ENCODE measurements at places on chromosomes 13 and 19. TPM values are rescaled to one million over a fixed set of nuclear protein-coding genes. Genes with fewer than 3 reads are reported as not detected.

Gene VWA8
- 18.7 TPM for total RNA-seq

- H3K27ac ChIP-seq: no peak overlapping the region
- H3K36me3 ChIP-seq: no peaks in the 10 kb centered on the region
- H3K4me1 ChIP-seq: no peaks in the 10 kb centered on the region
- H3K4me3 ChIP-seq: no peak overlapping the region
- no peaks in the 10 kb centered on the region for H3K27me3 ChIP-seq
- DNase-seq: no peak
Measured at GRCh38 chr13:79913141-79913827, 427.6 kb downstream of the SPRY2 start.

Gene C1QTNF9
- not detected for total RNA-seq

Gene MEIS3
- total RNA-seq: 0.47 TPM

GRCh38 chr13:86066611-86067365, 267.6 kb upstream of the SLITRK6 start:
- H3K4me3 ChIP-seq: no peak overlapping the region
- no peak for DNase-seq
- H3K36me3 ChIP-seq: no peaks in the 10 kb centered on the region
- H3K27ac ChIP-seq: no peak overlapping the region
- no peaks in the 10 kb centered on the region for H3K4me1 ChIP-seq

Gene TUBB4A
- 0.53 TPM for total RNA-seq

DNA sequence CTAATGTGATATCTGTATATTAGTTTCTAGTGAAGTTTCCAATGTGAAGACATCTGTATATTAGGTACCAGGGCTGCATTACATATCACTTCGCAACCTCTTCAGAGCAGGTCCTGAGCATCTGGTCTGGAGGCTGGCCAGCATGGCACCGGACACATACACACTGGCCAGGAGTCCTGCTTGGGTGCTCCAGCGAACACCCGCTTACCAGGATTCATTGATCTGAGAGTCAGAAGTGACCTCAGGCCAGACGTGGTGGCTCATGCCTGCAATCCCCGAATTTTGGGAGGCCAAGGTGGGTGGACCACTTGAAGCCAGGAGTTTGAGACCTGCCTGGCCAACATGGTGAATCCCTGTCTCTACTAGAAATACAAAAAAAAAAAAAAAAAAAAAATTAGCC, 93.0 kb upstream of the IRS2 start:
- no peak overlapping the region for H3K4me3 ChIP-seq
- H3K27ac ChIP-seq: no peak overlapping the region
- no peaks in the 10 kb centered on the region for H3K36me3 ChIP-seq
- H3K4me1 ChIP-seq: no peaks in the 10 kb centered on the region
- no peaks in the 10 kb centered on the region for H3K27me3 ChIP-seq
- DNase-seq: no peak

DNA sequence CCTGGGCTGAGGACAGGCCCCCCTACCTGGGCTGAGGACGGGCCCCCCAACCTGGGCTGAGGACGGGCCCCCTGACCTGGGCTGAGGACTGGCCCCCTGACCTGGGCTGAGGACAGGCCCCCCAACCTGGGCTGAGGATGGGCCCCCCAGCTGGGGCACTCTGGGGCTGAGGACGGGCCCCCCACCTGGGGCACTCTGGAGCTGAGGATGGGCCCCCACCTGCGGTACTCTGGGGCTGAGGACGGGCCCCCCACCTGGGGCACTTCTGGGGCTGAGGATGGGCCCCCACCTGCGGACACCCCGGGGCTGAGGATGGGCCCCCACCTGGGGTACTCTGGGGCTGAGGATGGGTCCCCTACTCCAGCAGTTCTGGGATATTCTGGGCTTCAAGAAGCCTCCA, 65.5 kb downstream of the RASA3 start:
- H3K27me3 ChIP-seq: no peaks in the 10 kb centered on the region
- H3K4me3 ChIP-seq: peak overlapping the region; percentile 5
- H3K27ac ChIP-seq: peak overlapping the region; percentile 77
- peaks cover 65% of the 10 kb centered on the region for H3K4me1 ChIP-seq
- DNase-seq: no peak

- no peak for DNase-seq
- no peak overlapping the region for H3K4me3 ChIP-seq
- H3K27ac ChIP-seq: no peak overlapping the region
- H3K36me3 ChIP-seq: no peaks in the 10 kb centered on the region
- peaks cover 20% of the 10 kb centered on the region for H3K27me3 ChIP-seq
Measured at GRCh38 chr13:112202966-112203365, 136.0 kb downstream of the SOX1 start.

DNA sequence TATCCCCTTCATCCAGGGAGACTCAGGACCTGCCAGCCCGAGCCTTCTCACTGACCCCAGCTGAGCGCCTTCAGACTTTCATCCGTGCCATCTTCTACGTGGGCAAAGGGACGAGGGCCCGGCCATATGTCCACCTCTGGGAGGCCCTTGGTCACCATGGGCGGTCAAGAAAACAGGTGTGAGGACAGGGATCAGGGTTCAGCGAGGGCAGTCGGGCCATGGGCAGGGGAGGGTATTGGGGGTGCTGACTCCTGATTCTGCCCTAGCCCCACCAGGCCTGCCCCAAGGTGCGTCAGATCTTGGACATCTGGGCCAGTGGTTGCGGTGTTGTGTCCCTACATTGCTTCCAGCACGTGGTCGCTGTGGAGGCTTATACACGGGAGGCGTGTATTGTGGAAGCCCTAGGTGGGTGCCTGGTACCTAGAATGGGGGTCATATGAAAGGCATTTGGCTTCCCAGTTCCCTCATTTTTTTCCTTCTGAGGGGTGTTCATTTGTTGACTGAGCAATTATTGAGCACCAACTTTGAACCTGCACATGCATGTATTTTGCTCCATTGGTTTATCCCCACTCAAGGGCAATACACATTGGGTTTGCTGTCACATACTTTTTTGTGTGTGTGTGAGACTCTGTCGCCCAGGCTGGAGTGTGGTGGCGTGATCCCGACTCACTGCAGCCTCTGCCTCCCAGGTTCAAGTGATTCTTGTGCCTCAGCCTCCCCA, 3.9 kb downstream of the ANKLE1 start:
- no peak for DNase-seq
- no peak overlapping the region for H3K27ac ChIP-seq
- H3K4me1 ChIP-seq: peaks cover 23% of the 10 kb centered on the region
- peaks cover 5% of the 10 kb centered on the region for H3K27me3 ChIP-seq
- H3K36me3 ChIP-seq: no peaks in the 10 kb centered on the region

DNA sequence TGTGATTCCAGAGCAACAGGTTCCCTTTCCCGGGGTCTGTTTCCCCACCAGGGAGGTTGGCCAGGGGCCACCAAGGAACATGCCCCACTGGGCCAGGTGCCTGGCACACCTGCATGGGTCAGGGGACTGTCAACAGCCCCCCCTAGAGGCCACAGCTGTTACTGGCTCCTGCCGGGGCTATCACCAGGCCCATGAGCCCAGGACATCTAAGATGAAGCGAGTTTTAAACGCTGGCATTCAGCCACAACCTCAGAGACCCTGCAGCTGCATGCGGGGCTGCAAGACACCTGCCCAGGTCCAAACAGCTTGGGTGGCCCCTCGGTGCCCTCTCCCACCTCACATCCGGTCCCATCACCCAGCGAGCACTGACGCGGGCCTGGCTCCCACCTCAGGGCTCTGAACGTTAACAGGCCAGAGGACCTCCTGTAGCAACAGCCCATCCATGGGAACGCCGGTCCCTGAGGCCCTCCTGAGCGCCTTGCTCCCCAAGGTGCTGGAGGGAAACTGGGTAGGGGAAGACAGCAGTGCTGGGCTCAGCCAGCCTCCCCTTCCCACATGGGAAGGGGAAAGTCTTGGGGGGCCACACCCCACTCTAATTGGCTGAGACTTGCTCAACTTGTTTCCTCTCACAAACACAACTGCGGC, 12.0 kb downstream of the KHSRP start:
- no peaks in the 10 kb centered on the region for H3K27me3 ChIP-seq
- H3K36me3 ChIP-seq: peaks cover 36% of the 10 kb centered on the region
- no peak overlapping the region for H3K27ac ChIP-seq
- no peaks in the 10 kb centered on the region for H3K4me1 ChIP-seq
- DNase-seq: peak; percentile 41

Gene CNFN
- not detected for total RNA-seq

- H3K4me1 ChIP-seq: no peaks in the 10 kb centered on the region
- no peaks in the 10 kb centered on the region for H3K27me3 ChIP-seq
- H3K4me3 ChIP-seq: no peak overlapping the region
- DNase-seq: peak; percentile 4
- no peak overlapping the region for H3K27ac ChIP-seq
Measured at GRCh38 chr13:70960841-70961443, 852.7 kb upstream of the KLHL1 start.

DNA sequence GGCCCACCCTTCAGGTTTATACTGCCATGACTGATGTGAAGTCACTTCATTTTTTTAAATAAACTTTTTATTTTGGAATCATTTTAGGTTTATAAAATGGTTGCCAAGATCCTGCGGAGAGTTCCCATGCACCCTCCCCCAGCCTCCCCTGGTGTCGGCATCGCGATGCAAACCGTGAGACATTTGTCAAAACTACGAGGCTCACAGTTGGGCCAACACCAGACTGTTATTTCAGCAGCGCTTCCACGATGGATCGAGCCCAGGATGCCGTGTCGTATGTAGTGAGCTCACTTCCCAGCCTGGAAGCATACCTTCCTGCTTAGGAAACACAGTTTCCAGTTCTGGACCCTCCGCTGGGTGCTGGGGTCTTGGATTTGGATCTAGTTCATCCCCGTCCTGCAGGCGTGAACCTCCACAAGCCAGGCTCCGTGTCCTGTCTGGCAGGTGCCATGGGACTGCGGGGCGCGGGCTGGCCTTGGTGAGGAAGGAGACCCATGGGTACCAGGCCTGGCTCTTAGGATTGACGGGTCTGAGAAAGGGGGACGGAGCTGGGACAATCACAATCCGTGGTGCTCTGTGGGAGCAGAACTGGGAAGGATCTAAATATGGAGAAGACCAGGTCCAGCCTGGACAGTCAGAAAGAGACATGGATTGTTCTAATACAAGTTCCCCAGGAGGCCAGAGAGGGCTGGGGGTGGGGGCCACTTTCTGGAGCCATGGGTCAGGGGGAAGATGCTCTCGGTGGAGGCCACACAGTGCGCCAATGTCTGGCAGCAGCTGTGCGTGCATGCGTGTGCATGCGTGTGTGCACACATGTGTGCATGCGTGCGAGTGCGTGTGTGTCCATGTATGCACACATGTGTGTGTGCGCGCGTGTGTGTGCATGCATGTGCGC, 2.4 kb upstream of the SBK2 start:
- DNase-seq: no peak
- H3K27me3 ChIP-seq: no peaks in the 10 kb centered on the region
- no peaks in the 10 kb centered on the region for H3K4me1 ChIP-seq
- no peak overlapping the region for H3K27ac ChIP-seq
- H3K4me3 ChIP-seq: no peak overlapping the region

Gene KCNK6
- total RNA-seq: 3.0 TPM

Gene CBY2
- total RNA-seq: not detected

DNA sequence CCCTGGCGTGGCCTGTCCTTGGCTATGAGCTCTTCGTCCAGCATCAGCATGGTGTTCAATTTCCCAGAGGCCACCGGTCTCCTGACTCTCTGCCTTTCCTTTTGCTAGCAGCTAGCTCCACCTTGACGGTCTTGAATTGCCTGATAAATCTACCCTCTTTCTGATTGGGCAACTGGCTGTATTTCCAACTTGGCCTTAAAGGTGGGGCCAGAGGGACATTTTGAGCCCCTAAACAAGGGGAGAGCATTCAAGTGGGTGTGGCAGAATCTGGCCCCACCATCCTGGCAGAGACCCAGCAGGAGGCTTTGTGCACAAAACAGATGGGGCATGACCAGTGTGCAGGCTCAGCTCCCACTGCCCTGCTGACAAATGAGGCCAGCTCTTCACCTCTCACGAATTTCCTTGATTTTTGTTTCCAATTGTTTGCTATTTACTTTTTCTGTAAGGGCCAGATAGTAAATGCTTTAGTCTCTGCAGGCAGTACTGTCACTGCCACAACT, 148.9 kb upstream of the VSTM2B start:
- H3K36me3 ChIP-seq: no peaks in the 10 kb centered on the region
- H3K4me1 ChIP-seq: no peaks in the 10 kb centered on the region
- DNase-seq: no peak
- H3K4me3 ChIP-seq: no peak overlapping the region
- no peak overlapping the region for H3K27ac ChIP-seq

Gene PEX11G
- not detected for total RNA-seq

DNA sequence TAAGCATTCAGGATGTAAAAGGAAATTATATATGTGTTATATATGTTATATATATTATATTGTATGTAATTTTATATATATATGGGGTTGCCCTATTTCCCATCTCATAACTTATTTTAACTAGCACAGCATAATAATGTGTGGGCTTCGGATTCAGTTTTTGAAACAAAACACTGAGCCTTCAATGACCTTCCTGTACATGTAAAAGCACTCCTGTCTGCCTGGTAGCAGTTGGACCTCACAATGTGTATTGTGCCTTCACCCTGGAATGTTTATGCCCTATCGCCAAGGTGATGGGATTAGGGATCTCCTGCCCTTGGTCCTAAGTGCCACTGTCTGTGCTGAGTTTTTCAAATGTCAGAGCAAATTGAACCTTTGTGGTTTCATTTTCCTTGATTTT, 968.8 kb downstream of the TUBA3C start:
- no peaks in the 10 kb centered on the region for H3K4me1 ChIP-seq
- H3K27me3 ChIP-seq: no peaks in the 10 kb centered on the region
- no peak overlapping the region for H3K4me3 ChIP-seq
- H3K27ac ChIP-seq: no peak overlapping the region

GRCh38 chr19:17112700-17113099, 37.1 kb downstream of the MYO9B start:
- no peak overlapping the region for H3K27ac ChIP-seq
- no peaks in the 10 kb centered on the region for H3K27me3 ChIP-seq
- H3K4me1 ChIP-seq: peaks cover 47% of the 10 kb centered on the region
- DNase-seq: no peak
- H3K36me3 ChIP-seq: peaks cover 50% of the 10 kb centered on the region

DNA sequence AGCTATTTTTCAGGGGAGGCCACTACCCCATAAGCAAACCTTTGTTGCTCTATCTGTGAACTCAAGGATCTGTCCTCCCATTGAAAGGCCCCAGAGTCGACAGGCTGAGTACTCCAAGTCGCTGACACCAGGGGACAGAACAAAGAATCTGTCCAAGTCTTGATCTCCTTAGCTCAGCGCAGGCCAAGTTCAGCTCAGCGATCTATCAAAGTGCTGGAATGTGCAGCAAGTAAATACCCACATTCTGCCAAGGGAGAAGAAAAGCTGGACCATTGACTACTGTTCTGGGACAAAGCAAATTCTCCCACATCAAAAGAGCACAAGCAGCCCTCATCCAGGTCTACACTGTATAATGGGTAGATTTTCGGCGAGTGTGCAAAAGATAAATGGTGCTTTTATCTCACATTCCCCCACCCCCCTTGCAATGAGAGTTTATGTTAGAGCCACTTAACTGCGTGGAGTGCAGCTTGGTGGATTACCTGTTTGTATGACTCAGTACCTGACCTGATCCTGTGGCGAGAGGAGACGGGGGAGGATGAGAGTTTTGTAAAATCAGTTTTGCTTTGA, 391.7 kb upstream of the SGCG start:
- no peak overlapping the region for H3K4me3 ChIP-seq
- no peaks in the 10 kb centered on the region for H3K27me3 ChIP-seq
- no peaks in the 10 kb centered on the region for H3K36me3 ChIP-seq
- DNase-seq: no peak
- H3K27ac ChIP-seq: no peak overlapping the region

- H3K4me1 ChIP-seq: peaks cover 3% of the 10 kb centered on the region
- no peak overlapping the region for H3K27ac ChIP-seq
- peaks cover 21% of the 10 kb centered on the region for H3K27me3 ChIP-seq
- no peak overlapping the region for H3K4me3 ChIP-seq
- no peak for DNase-seq
Measured at GRCh38 chr19:34481861-34482379, 362 bp downstream of the WTIP start.

- no peak overlapping the region for H3K4me3 ChIP-seq
- DNase-seq: no peak
- H3K4me1 ChIP-seq: no peaks in the 10 kb centered on the region
- no peaks in the 10 kb centered on the region for H3K36me3 ChIP-seq
Measured at GRCh38 chr13:85386424-85386823, 412.8 kb downstream of the SLITRK6 start.
